ENCODE measurements at places on chromosomes 12 and 14.

DNA sequence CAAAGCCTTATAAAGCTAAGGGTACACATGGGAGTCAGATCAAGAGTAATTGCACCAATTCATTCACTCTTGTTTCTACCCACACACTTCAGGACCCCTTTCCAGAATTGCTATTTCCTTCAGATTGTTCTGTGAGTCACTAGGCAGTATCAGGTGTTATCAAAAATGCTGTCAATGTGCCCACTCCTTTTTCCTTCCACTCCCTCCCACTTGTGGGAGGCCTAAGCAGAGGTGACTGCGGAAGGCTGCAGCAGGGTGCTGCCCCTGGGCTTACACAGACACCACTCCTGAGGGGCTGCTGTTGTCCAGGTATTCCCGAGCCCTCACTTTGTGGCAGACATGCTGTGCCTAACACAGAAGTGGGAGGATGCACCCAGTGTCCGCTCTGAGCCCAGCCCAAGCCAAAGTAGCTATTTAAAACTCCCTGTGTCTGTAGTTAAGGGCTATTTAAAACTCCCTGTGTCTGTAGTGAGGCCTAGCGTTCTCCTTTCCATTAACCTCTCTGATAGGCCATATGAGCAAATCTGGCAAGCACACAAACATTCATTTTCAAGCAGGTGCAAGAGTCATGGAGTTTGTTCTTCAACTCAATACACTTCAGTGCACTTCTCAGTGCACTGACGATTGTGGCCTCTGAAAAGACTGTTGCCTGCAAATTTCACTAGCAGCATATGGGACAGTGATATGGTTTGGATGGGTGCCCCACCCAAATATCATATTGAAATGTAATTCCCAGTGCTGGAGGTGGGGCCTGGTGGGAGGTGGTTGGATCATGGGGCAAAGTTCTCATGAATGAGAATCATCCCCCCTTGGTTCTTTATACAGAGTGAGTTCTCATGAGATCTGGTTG, 117.8 kb downstream of the PHLDA1 start:
- no peak for DNase-seq

GRCh38 chr12:130053651-130054069, 108.6 kb upstream of the FZD10 start:
- DNase-seq: no peak

GRCh38 chr12:83183132-83183531, 496.4 kb downstream of the TMTC2 start:
- no peak for DNase-seq

- DNase-seq: no peak
These were observed 243.2 kb downstream of the CACNA1C start for GRCh38 chr12:2295941-2296461.

DNA sequence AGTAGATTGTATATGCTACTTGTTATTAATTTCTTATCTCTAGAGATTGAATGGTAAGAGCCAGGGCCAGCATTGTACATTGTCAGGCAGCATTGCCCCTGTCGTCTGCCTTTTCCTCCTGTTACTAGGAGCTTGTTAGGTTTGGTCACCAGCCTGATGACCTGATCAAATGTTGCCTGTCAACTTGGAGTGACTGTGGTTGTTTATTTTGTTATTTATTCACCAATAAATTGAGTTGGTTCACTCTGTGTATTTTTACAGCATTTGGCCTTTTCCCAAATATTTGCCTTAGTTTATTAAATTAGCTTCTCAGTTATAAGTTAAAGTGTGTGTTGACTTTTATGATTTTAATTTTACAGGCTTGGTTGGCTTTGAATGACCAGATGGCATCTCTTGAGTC, 88.4 kb downstream of the PRKCH start:
- DNase-seq: no peak
